CD4-positive, alpha-beta T cell treated with Interferon alpha-2 for 1 hour (primary cell): ENCODE measurements at places on chromosomes 6 and 20.

DNA sequence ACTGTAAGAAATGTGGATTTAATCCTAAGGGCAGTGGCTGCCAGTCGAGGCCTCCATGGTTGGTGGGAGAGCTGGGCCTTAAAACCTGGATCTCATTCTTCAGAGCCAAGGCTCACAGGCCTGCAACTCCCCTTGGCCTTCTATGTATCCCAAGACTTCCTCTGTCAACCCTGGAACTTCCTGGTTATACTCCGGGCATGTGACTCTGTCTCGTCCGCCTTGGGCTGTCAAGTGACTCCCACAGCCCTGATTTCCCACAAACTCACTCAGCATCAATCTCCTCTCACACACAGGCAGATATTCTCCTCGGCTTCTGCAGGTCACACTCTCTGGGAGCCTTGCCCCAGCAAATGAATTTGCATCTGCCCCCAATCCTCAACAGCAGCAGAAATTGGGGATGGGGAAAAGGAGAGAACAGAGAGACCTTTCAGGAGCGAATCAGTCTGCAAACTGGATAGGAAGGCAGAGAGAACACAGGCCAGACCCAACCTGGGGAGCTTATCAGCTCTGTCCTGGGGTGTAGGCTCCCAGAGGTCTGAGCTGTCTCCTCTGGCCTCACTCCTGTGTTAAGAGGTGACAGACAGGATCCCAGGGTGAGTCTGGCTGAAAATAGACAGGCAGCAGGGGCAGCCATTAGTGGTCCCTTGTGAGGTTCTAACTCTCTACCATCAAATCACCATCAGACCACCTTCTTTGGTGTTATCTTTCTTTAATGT lies 30.4 kb upstream of the PREX1 start:
- no peak for DNase-seq

DNA sequence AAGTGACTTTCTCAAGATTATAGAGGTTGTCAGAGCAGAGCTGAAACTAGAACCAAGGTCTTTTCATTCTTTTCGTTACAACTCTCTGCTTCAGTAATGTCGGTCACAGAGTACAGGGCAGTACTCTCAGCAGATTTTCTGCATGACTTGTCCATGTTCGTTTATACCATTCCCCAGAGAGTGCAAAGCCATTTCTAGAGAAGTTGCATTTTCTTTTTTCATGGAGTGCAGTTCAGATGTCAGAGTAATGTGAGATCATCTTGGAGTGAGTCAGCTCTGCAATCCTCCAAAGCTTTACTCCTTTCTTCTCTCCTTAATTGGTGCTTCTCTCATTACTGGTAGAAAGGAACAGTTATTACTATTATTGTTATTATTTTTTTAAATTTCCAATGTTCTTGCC lies 115.6 kb upstream of the B3GAT2 start:
- no peak for DNase-seq

DNA sequence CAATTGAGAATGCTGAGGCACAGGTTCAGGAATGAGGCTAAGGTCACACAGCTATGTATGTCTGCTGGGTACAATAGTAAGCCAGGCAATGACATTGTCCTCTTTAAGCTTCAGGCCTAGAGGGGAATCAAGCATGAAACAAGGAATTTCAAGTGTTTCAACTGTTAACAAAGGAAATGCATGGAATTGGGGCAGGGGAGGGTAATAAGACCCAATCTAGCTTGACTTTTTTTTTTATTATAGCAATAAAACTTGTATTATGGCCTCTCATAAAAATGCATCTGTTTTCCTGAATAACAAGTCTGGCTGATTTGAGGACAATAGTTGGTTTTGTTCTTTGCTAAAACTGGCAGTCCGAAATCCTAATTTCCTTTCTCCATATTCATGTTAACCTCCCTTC lies 336.7 kb downstream of the CBLN4 start:
- no peak for DNase-seq

DNA sequence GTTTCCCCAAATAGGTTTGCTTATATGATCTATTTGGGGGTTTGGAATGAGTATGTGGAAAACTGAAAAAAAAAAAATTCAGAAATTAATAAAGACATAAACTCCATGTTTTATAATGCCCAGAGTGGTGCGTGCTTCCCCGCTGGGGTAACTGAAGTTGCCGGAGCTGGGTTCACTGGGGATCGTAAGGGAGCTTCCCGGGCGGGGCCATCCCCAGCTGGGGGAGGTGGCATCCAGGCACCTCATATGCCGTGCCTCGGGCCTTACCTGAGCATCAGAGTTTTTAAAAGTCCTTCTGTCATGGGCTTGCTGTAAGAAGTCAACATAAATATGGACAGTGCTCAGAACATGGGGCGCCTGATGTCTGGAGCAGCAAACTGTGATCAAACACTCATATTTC lies 17.9 kb upstream of the RAMACL start:
- DNase-seq: no peak

DNA sequence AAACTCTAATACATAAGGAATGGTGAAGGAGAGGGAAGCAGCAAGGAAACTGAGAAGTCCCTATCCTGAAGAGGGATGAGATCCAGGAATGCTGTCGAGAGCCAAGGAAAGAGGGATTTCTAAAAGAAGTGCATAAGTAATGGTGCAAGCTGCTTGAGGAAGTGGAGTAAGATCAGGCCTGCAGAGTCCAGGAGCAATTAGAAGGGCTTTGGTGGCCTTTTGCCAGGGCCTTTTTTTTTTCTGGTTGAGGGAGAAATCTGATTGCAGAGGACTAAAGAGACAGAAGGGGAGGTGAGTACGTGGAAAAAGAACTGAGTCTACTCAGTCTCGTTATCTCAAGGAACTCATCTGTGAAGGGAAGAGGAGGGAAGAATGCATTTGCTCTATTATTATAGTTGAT lies 396.2 kb downstream of the UTRN start:
- no peak for DNase-seq

DNA sequence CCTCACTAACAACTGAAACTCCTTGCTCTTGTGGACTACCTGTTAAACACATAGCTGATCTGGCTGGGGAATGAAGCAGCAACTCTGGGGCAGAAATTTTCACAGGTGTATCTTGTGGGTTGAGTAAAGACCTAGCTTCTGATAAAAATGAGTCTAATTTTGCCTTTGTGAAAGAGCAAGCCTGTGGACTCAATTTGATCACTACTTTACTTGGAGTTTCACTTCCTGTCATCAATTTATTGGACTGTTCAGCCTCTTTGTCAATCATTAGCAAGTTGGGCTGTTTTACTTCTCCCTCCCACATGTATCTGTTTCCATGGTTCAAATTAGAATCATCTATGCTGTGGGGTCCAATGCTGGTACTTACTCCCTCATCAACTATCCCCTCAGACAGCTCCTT lies 29.6 kb upstream of the CRIP3 start:
- no peak for DNase-seq

GRCh38 chr20:21613512-21613911 lies 92.0 kb upstream of the PAX1 start:
- DNase-seq: no peak

DNA sequence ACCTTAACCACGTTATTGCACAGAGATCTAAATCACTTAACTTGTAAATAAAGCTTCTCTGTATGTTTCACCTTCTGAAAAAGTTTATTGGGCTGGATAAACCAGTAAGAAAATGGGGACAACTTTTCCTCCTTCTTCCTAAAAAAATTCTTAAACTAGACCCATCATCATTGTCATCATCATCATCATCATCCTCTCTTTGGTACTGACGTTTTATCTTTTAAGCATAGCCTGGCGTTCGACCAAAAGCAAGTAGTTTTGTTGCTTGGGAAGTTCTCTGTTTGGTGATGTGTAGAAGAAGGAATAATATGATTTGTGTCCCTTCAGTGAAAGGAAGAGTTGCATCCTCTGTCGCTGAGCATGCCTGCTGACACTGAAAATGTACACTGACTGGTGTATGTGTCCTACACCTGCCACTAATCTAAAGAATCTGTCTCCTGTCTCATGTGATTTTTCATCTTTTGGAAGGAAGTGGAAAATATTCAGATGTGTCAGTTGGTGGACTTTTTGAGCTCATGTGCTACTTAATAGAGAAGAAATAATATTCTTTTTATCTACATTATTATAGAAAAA lies 2.5 kb downstream of the CLVS2 start:
- DNase-seq: no peak

DNA sequence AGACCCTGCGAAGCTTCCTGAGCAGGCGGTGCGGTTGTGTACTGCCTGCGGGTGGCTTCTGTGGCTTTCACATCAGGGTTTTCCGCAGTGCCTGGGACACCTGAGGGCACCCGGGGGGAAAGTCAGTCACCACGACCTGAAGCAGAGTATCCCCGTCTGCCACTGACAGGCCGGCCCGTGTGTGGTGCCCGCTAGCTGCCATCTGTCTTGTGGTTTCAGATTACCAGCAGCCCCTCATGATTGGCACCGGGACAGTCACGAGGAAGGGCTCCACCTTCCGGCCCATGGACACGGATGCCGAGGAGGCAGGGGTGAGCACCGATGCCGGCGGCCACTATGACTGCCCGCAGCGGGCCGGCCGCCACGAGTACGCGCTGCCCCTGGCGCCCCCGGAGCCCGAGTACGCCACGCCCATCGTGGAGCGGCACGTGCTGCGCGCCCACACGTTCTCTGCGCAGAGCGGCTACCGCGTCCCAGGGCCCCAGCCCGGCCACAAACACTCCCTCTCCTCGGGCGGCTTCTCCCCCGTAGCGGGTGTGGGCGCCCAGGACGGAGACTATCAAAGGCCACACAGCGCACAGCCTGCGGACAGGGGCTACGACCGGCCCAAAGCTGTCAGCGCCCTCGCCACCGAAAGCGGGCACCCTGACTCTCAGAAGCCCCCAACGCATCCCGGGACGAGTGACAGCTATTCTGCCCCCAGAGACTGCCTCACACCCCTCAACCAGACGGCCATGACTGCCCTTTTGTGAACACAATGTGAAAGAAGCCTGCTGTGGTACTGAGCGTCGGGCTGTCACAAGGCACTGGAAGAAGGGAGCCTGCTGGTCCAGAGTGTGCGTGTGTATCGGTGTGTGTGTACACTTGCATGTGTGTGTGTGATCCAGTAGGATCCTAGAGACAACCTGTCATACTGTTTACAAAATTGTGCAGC lies 54.4 kb downstream of the GOPC start:
- DNase-seq: peak; percentile 66

DNA sequence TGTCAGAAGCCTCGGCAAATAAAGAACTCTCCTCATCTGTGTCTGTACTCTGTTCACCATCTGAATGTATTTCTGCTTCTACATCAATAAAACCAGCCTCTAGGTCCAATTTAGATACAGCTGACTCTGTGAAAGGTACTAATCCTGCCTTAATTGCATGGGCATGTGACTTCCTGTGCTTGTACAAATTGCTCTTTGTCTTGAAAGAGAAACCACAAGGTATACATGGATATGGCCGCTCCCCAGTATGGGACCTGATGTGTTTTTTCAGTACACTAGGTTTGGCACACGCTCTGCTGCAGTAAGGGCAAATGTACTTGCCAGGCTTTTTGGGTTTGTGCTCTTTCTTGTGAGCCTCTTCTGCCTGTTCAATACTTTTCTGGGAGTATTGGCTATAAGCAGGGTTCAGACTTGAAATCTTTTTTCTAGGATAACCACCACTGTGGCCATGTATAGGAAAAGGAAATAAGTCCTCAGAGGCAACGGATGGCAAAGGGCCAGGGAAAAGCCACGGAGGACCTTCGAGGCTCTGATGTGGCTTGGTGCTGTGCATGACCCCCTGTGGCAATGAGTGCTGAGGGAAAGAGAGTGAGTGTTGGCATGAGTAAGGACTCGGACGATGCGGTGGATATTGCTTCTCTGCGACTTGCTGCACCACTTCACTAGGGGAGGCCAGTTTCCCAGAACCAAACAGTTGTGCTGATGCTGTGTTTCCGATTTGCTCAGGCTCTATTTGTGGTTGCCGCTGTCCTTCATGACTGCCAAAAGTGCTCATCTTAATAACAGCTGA lies 170.9 kb downstream of the HIVEP2 start:
- DNase-seq: peak; percentile 57

GRCh38 chr6:163710532-163711470 lies 296.3 kb downstream of the QKI start:
- DNase-seq: no peak

GRCh38 chr20:199996-200395 lies 10.5 kb upstream of the DEFB128 start:
- no peak for DNase-seq
